ENCODE measurements at places on chromosomes 12 and 14. TPM values are rescaled to one million over a fixed set of nuclear protein-coding genes. Genes with fewer than 3 reads are reported as not detected.

SSPN gene
- 10.9 TPM for total RNA-seq

MAPK1IP1L gene
- 87.4 TPM for total RNA-seq

C12orf56 gene
- total RNA-seq: 0.51 TPM

NTN4 gene
- 72.4 TPM for total RNA-seq

BDKRB2 gene
- total RNA-seq: 2.6 TPM

SP1 gene
- 72.2 TPM for total RNA-seq

SGPP1 gene
- total RNA-seq: 17.6 TPM

PLD4 gene
- total RNA-seq: 6.3 TPM

TAS2R7 gene
- total RNA-seq: 0.31 TPM

GRCh38 chr14:22887260-22887989 lies 4.4 kb downstream of the REM2 start:
- peak; percentile 88 for DNase-seq

GRCh38 chr14:67918838-67919237 lies 99.3 kb downstream of the RAD51B start:
- no peak for DNase-seq

GRCh38 chr12:12403264-12404248 lies 46.7 kb downstream of the BORCS5 start:
- DNase-seq: no peak

GRCh38 chr14:72177251-72177650 lies 245.0 kb downstream of the RGS6 start:
- DNase-seq: no peak

- DNase-seq: no peak
These were observed 118.8 kb downstream of the FOXN3 start for GRCh38 chr14:89298056-89298834.

GRCh38 chr12:103841690-103842584 lies 903 bp upstream of the NT5DC3 start:
- DNase-seq: no peak

DNA sequence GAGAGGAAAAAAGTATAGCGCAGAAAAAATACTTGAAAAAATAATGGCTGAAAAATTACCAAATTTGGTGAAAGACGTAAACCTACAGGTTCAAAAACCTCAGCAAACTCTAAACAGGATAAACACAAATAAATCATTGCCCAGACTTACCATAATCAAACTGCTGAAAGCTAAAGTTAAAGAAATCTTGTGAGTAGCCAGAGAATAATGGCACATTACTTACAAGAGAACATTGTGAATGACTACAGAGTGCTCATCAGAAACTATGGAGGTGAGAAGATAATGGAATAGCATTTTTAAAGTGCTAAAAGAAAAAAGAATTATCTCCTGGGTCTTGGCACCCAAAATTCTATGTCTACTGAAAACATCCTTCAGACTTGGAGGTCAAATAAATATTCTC lies 36.0 kb downstream of the ATF1 start:
- no peak for DNase-seq

DNA sequence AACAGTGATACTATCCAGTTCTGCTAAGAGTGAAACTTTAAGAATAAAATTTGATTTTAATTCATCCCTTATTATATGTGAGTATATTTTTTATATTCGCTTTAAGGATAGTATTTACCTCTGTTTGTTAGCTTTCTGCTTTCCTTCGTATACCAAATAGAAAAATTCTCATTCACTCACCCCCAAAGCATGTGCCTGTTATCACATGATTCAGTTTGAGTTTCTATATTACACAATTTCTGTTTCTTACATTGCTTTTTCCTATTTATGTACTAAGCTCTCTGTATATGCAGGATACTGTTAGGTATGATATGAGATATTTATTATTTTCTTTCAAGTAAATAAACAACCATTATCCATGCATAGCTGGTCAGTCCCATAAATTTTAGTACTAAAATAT lies 275.2 kb downstream of the FBXL14 start:
- DNase-seq: peak; percentile 47

- DNase-seq: no peak
These were observed 27.9 kb downstream of the BORCS5 start for GRCh38 chr12:12384571-12385340.

- no peak for DNase-seq
These were observed 63.7 kb upstream of the ZFP36L1 start for GRCh38 chr14:68856572-68856971.

DNA sequence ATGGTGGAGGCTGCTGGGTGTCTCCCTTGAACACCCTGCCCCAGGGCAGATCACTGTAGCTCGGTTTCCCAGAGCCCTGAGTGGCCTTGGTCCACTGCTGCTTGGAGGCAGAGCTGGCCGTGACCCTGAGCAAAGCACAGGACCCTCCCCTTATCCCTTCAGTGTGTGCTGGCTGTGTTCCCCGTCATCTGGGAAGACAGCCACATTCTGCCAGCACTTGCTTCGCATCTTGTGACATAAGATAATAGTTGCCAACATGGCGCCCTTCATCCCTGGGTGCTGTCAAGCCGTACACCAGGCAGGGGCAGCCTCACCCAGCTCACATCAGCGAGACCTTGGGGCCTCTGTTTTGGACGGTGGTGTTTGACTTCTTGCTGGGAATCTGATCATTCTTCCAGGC lies 12.1 kb upstream of the ALDH2 start:
- DNase-seq: no peak

GRCh38 chr14:104545942-104546501 lies 33.5 kb upstream of the C14orf180 start:
- DNase-seq: peak; percentile 24

DNA sequence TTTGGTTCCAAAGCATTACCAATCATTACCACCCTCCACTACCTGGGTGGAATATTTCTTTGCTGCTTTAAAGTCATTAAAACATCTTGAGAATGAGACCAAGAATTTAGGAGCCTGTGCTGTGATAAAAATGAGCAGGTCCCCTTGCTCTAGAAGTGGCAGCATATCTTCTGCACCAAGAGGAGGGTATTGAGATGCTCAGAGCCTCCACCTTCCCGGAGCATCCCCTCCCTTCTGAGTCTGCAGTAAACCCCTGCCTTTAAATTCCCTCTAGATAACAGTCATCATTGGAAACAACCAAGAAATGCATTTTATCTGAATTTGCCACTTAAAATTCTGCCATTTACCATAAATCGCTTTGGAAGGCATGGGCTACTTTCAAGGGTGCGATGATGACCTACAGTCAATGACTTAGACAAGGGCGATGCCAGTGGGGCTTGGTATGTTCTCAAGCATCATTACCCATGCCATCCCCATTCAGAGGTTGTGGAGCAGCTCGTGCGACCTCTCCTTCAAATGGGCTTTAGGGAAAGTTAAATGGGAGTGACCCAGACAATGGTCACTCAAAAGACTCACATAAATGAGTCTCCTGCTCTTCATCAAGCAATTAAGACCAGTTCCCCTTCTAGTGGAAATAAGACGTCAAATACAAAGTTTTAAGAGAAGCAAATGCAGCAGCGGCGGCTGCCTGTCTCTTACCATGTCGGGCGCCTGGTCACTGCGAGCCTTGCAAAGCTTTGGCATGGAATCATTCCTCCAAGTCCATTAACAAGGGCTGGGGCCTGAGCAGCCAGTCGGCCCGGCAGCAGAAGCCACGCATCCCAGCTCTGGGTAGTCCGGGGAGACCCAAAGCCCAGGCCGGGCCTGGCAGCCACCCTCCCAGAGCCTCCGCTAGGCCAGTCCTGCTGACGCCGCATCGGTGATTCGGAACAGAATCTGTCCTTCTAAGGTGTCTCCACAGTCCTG lies 334.5 kb downstream of the TMEM121 start:
- DNase-seq: peak; percentile 2

GRCh38 chr14:77087631-77088030 lies 10.4 kb upstream of the CIPC start:
- no peak for DNase-seq

GRCh38 chr14:21100931-21101330 lies at the start of gene TMEM253:
TSS of gene TMEM253 (plus strand) at chr14:21101066. CDS start at chr14:21101344, 278 bp downstream.
- DNase-seq: no peak

DNA sequence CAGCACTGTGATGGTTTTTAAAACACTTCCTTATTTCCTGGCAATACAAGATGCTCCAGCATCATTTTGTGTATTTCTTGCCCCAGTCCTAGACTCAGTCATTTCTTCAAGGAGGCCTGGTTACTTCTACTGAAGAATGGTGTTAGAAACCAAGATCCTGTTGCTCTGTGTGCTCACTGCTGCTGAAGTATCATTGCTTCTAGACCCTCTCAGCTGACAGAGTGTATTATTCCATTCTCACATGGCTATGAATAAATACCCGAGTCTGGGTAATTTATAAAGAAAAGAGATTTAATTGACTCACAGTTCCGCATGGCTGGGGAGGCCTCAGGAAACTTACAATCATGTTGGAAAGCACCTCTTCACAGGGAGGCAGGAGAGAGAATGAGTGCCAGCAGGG lies 14.9 kb upstream of the SERPINA6 start:
- no peak for DNase-seq

DNA sequence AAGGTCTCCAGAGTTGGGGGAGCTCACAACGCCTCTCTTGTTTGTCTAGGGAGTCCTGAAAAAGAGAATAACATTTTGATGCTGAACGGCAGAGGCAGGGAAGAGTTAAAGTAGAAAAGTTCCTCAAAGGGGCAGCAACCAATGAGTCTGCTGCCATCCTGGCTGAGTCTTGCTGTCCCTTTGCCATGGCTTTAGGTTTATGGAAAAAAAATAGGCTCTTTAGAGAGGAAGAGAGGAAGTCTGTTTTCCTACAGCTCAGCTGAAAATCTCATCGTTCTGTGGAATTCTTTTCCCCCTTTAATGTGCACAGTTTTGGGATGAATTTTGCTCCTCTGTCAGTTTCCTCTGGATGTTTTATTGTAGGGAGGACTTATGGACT lies 314.8 kb upstream of the TBX3 start:
- DNase-seq: no peak

DNA sequence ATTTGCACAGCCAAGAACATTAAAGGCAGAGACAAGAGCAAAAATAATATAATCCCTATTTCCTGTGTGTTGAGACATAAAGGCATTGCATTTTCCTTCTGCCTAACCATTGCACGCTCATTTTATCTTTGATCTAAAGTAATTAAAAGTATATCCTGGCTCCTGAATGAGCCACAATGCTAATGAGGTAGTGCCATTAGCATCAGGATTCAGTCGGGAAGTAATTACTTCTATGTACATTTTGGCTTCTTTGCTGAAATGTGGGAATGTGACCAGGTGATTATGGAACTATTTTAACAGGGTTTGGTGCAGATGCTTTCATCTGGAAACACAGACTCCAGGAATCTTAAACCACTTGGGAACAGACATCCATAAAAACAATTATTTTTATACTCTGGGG lies 77.4 kb downstream of the TMTC1 start:
- DNase-seq: no peak

DNA sequence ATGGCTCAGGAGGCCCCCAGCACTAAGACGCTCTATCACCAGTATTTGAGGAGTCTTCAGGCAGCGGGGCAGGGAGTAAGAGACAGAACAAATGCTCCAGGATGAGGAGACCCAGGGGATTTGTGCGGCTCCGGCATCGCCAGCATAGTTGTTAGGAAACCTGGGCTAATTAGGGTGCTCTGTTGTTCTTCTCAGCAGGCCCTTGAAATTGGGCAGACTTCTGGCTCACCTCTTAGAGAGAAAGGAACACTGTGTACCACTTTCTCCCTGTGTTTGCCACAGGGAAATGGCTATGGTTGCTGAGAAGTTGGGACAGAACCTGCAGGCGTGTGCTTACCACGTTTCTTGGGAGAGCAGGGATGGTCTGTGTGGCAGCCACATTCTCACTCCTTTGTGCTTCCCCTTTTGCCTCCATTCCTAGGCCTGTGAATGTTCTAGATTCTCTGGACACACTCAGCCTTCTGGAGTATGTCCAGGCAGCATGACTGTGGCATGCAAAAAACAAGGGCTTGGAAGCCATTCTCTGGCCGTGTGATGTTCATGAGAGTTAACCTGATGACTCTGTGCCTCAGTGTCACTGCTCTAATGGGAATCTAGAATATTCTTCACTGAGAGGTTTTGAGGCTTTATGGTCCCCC lies 109.0 kb downstream of the CHST11 start:
- no peak for DNase-seq

GRCh38 chr12:28180786-28181185 lies 9.5 kb upstream of the CCDC91 start:
- DNase-seq: no peak

GRCh38 chr12:39610436-39611025 lies 9.1 kb downstream of the ABCD2 start:
- no peak for DNase-seq

GRCh38 chr12:15631007-15631715 lies 158.0 kb downstream of the EPS8 start:
- DNase-seq: no peak

DNA sequence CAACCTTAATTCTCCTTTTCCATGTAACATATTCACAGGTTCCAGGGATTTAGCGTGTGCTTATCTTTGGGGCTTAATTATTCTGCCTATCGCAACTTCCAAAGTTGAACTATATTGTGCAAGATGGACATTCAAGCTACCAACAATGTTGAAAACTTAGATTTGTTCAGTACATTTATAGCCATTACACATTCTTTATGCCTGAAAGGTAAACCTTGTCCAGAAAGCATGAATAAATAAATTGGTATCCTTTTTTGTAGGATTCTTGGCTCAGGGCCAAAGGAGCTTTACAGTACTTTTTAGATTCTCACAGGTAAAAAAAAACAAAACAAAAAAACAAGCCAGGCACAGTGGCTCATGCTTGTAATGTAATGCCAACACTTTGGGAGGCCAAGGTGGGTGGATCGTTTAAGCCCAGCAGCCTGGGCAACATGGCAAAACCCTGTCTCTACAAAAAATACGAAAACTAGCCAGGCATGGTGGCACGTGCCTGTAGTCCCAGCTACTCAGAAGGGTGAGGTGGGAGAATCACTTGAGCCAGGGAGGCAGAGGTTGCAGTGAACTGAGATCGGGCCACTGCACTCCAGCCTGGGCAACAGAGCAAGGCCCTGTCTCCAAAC lies 3.3 kb downstream of the C12orf56 start:
- DNase-seq: peak; percentile 33

DNA sequence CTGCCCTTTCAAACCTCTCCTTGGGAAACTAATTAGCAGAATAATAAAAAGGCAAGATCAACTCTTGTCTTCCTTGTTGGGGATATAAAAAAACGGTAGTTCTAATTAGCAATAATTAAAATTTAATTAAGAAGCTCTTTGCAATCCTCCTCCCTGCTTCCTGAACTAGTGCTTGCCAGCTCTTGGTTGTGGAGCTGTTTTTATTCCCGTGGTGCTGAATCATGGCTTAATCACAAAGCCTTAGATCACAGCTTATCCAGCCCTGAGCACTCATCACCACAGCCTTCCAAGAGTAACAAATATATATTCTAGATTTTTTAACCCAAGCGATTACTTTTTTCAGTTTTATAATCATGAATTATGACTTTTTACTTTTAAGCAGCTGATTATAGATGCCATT lies 63.2 kb upstream of the INSM2 start:
- no peak for DNase-seq

GRCh38 chr12:14802721-14803010 lies 612 bp downstream of the WBP11 start:
- DNase-seq: peak; percentile 75

Data from lung (tissue), 17 donors.